ENCODE measurements at places on chromosomes 6 and 20.
A peak's percentile ranks its signal among the peaks of the same experiment; 100 is the strongest.

GRCh38 chr6:28349344-28349891 lies 329 bp upstream of the ZKSCAN3 start:
- peak; percentile 50 for DNase-seq

DNA sequence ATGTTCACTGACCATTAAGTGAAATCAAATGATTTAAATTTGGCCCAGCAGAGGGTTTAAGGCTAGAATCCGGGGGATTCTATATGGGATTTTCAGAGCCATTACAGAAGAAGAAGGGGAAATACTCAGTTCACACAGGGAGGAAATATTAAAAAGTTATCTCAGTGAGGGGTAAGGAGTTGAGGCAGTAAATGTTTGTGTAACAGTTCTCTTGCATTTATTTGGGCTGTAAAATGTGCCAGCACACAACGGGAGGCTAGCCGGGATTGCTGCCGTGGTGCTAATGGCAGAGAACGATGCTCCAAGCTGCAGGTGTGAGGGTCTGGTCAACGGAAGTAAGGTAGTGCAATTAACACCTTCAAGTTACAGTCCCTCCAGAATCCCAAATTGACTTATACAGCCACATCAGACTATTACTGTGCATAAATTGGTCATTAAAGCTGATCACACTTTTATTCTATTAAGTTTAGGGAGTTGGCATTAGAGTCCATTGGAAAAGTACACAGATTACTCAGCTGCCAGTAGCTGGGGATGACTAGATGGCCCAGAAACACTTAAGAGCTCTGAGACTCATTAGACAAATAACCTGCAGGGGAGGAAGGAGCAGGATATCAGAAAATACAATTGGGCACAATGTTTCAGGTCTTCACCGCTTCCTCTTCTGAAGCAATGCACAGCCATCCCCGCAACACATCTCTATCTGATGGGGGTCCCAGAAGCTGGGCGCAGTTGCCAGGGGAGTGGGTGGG lies 31.3 kb downstream of the PPP1R3G start:
- no peak for DNase-seq

- peak; percentile 21 for DNase-seq
Observed at GRCh38 chr20:23178806-23179205, 92.7 kb upstream of the CD93 start.

DNA sequence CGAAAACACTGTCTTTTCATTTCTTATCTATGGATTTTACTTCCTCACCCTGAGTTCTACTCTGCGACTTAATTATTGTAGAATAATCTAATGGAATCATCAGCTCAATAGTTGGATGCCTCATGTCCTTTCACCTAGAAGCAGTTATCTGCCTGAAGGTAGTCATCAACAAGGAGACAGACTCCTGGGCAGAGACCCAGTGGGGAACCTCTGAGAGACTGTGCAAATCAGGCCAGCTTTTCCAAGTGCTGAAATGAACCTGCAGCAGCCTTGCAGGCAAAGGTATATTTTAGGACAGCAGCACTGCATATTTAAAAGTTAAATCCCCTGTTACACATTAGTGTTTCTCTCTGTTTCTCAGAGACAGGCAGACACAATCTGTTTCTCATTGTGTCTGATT lies 99.7 kb upstream of the STMND1 start:
- no peak for DNase-seq

- no peak for DNase-seq
Observed at GRCh38 chr6:21437581-21437980, 156.0 kb upstream of the SOX4 start.

DNA sequence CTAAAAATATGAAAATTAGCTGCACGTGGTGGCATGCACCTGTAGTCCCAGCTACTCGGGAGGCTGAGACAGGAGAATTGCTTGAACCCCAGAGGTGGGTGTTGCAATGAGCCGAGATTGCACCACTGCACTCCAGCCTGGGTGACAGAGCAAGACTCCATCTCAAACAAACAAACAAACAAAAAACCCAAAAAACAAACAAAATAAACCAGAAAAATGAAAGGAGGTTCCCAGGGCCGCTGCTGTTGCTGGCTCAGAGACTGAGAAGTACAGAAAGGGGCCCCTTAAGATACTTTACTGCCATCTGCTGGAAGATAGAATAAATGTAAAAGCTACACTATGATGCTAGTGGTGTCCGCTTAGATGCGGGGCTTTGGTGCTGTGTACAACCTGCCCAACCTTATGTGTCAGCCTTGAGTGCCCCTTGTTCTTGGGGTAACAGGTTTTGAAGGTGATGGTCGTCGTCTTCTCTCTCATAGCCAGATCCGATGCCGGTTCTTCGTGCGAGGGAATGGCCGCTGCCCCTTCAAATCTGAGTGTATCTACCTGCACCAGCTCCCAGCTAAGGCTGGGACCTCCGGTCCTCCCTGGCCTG lies 2.8 kb upstream of the FANCE start:
- peak; percentile 69 for DNase-seq

DNA sequence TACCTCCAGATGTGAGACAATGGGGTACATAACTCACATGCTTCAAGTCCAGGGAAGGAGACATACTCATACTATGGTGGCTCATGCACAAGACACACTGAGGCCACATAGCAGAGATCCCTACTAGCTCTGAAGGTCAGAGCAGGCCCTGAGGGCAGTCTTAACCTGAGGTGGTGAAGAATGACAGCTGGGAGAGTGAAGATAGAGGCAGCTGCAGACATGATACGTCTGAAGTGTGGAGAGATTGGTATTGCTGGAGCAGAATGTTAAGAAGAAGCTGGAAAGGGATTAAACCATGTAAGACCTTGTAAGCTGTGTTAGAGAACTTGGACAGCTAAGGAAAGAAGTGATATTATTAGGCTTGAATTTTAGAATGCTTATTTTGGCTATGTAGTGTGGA lies 32.9 kb downstream of the PGM3 start:
- no peak for DNase-seq

- DNase-seq, result no peak
Observed at GRCh38 chr6:106244931-106245330, 80.6 kb downstream of the ATG5 start.

- no peak for DNase-seq
Observed at GRCh38 chr6:49906526-49906925, 40.2 kb upstream of the CRISP1 start.

GRCh38 chr20:47989957-47990356 lies 204.7 kb upstream of the SULF2 start:
- DNase-seq, result no peak

- DNase-seq, result no peak
Observed at GRCh38 chr6:138803861-138804260, 8.0 kb downstream of the ECT2L start.

- DNase-seq, result no peak
Observed at GRCh38 chr6:166611631-166612030, 15.4 kb downstream of the RPS6KA2 start.

- no peak for DNase-seq
Observed at GRCh38 chr20:4216142-4216735, 200.9 kb upstream of the RNF24 start.

Measured in NCI-H146 (cell line).